ENCODE measurements at places on chromosomes 1 and 21.

DNA sequence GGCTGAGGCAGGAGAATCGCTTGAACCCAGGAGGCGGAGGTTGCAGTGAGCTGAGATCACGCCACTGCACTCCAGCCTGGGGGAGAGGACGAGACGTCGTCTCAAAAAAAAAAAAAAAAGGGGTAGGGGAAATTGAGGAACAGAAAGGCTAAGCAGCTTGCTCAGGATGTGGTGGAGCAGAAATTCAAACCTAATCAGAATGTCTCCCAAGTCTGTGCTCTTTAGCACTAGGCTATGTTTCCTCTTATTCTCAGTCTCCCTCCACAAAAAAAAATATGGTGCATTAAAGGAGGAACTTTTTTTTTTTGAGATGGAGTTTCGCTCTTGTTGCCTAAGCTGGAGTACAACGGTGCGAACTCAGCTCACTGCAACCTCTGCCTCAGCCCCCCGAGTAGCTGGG, 114.2 kb downstream of the SLC16A1 start:
- no peak for DNase-seq

- DNase-seq = no peak
Observed at GRCh38 chr1:224506141-224506814, 71.7 kb upstream of the WDR26 start.

DNA sequence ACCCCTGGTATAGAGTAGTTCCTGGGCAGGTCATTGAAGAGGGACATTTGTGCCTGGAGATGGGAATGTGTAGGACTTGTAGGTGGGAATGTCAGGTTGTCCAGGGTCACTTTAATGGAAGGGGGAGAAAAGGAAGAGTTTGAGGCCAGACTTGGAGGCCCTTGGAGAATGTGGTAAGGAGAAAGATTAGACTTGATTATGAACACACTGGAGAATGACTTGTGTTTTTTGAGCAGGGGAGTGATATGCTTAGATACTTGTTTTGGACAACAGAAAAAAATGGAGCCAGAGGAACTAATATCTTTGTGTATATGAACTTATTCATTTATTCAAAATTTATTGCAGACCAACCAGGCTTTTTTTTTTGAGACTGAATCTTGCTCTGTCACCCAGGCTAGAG, 17.9 kb downstream of the ELAPOR1 start:
- no peak for DNase-seq

DNA sequence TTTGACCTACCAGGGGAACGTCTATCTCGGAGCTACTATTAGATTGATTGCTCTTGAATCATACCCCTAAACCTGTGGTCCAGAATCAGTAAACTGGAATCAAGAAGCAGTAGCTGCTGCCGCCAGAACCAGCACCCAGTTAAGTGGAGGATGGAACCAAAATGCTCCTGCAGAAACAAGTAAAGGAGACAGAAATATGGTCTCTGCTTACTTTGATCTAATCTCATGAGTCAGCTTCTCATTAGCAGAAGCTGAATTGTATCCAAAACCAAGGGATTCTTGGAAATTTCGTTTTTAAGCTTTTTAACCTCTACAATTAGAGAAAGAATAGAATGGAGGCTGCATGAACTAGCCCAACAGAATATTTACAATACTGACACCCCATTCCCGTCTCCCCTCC, 42.6 kb upstream of the PIGV start:
- DNase-seq = no peak
